ENCODE measurements at places on chromosomes 12 and 14.
A peak's percentile ranks its signal among the peaks of the same experiment; 100 is the strongest.

DNA sequence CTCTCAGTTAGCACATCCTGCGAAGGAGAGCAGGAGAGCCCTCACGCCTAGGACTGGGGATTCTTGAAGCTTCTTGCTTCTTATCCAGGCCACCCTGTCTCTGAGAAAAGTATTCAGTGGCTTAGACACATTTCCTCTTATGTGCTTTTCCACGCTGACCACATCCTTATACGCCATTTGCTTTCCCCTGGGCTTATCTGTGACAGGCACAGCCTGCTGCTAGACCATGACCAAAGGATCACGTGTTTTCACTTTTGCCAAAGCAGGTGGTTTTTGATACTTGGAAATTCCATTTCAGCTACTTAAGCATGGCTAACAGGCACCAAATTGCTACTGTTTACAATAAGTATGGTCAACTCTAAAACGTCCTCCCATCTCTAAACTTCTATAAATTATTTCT lies 587.4 kb downstream of the AACS start:
- DNase-seq: no peak

- DNase-seq: no peak
Measured at GRCh38 chr14:37268788-37269187, 71.1 kb downstream of the MIPOL1 start.

DNA sequence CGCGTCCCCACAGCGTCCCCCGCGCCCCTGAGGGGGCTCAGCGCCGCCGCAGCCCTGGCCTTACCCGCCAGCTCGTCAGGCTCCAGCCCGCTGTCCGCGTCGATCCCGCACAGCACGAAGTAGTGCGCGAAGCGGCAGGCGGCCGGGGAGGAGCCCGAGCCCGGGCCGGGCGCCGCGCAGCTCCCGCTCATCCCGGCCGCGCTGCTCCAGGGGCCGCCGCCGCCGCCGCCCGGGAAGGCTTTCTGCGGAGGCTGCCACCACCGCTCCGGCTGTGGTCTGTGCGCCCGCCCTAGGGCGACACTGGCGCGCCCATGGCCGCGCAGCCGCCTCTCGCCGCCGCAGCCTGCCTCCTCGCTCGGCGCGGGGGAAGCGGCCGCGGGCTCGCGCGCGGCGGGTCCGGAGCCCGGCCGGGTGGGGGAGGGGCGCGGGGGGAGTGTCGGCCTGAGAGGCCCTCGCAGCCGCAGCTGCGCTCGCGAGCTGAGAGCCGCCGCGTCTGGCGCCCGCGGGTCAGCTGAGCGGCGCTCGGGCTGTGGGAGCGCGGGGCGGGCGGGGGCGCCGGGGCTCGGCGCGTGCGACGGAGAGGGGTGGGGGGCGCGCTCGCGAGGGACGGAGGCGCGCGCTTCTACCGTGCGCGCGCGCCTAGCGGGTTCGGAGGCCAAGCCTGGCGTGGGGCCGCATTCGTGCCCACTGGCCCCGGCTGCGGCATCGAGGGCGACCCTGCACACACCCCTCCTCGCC lies at the start of gene DENND5B:
DENND5B (minus strand) TSS at position 495 of the 738 bp plus-strand sequence; CDS start at position 191, 304 bp downstream.
- peak; percentile 89 for DNase-seq

- no peak for DNase-seq
Measured at GRCh38 chr14:87628780-87629179, 364.2 kb downstream of the GALC start.

GRCh38 chr12:131279281-131279921 lies 325.7 kb downstream of the ADGRD1 start:
- no peak for DNase-seq

GRCh38 chr12:106417926-106418910 lies 60.7 kb downstream of the POLR3B start:
- no peak for DNase-seq

DNA sequence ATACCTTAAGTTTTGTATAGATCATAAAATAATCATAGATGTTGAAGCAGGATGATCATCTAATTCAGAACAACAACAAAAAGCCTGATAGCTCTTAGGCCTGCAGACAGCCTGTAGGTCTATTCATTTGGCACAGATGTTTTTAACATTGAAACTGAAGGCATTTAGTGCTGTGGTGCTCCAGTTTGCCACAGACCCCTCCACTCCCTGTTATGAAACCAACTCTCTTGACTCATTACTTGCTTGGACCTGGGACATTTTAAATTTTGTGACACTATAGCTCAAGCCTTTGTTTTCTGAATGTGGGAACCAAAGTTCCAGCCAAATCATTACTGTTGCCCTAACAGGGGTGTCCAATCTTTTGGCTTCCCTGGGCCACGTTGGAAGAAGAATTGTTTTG lies 9.1 kb downstream of the PRKCH start:
- DNase-seq: no peak

DNA sequence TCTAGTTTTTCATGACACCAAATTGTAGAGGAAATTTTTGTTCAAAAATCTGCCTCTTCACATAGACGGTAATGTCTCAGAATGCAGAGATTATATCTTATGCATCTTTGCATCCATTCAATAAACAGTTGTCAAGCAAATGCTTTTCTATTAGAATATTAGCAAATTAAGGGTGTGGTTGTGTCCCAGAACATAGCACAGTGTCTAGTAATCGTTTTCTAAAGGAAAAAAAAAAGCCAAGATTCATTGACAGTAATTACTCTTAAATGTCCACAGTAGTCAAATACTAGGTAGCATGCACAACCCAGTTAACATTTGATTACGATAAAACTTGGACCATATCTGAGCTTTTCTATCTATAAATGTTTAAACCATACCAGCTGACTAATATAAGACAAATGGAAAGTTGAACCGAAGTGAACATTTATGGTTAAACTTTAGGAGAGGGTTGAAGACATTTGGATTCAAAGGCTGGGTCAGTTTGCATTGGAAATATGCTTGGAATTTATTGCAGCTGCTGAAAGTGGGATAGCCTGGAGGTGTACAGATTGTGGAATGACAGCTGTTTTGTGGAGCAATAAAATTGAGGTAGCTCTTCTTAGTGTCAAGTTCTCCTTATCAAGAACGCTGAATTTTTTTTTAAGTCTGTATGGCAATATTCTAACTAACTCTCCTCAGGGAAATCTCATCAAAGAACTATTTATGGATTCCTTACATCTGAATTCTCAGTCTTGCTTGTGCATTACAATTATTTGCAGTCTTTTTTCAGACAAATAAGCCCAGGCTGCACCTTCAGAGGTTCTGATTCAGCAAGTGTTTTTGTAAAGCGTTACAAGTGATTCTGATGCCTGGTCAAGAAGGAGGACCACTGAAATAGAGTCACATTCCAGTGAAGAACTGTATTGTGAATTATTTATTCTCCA lies 66.7 kb upstream of the ATP2B1 start:
- no peak for DNase-seq

DNA sequence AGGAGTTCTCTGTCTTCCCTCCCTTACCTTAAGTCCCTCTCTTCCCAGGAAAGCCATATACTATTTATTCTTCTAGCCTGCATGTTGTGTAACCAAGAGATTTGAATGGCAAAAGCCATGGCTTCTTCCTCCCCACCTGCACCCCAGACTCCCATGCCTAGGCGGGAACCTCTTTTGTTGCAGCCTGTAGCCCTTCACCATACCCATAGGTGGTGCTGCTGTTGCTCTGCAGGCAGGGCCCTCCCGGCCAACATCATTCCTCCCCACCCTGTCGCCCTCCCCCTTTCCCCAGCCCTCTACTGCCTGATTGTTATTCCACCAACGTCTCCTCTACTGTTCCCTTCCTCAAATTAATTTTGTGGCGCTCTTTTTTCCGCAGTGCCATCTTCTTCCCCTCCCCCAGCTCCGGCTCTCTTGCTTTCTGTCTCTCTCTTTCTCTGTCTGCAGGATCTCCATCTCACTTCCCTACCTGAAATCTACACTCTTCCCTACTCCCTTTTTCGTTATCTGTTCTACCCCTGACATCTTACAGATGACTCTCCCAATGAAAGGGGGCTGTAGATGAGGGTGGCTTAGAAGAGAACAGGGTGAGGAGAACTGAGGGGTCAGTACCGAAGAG lies 13.8 kb downstream of the NGDN start:
- DNase-seq: no peak

DNA sequence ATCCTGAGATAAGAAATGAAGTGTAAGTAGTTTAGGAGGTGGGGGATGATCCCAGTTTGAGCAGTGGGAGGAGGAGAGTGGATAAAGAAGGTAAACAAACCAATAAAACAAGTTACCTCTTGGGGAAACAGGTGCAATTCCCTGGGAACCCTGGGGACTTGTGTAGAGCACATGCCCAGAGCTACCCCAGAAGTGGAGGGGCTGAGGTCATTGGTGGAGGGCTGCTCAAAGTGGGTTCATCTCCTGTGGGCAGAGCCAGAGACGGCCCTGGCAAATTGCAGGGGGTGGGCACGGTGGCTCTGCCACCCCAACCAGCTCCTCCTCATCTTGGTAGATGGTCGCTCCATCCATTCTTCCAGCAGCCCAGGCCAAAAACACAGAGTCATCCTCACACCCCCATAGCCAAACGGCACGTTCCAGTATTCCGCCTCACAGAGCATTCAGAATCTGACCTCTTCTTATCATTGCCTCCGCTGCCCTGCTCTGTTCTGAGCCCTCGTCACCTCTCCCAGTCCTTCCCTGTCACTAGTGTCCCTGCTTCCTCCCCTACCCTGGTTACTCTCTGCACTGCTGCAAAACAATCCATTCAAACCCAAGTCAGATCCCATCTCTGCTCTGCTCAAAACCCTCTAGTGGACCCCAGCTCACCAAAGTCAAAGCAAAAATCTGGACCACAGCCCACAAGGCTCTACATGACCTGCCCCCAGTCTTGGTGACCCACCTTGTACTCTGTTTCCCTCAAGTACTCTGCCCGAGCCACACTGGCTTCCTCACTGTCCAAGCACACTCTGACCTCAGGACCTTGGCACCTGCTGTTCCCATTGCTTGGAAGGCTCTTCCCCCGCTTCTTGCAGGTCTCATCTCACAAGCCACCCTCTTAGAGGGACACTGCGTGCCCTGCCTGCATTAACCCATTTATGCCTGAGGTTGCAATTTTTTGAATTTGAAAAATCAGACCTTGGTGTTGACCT lies 5.5 kb downstream of the CYP46A1 start:
- no peak for DNase-seq

GRCh38 chr12:15393995-15394394 lies 71.7 kb downstream of the PTPRO start:
- no peak for DNase-seq

DNA sequence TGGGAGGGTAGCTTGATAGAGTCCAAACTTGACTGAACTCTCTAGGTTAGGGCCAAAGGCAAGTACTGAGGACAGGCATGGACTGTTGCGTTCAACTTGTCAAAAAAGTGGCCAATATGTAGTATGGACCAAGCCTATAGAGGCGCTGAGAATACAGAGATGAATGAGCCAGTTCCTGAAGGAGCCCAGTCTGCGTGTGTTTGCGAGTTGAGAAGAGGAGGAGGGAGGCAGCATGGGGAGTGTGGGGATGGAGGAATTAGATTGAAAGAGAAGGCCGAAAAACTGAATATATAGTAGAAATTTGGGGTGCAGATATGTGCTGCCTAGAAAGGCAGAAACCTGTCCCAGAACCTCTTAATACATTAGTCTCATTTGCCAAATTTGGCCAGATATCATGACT lies 412.4 kb downstream of the PCNX1 start:
- no peak for DNase-seq

DNA sequence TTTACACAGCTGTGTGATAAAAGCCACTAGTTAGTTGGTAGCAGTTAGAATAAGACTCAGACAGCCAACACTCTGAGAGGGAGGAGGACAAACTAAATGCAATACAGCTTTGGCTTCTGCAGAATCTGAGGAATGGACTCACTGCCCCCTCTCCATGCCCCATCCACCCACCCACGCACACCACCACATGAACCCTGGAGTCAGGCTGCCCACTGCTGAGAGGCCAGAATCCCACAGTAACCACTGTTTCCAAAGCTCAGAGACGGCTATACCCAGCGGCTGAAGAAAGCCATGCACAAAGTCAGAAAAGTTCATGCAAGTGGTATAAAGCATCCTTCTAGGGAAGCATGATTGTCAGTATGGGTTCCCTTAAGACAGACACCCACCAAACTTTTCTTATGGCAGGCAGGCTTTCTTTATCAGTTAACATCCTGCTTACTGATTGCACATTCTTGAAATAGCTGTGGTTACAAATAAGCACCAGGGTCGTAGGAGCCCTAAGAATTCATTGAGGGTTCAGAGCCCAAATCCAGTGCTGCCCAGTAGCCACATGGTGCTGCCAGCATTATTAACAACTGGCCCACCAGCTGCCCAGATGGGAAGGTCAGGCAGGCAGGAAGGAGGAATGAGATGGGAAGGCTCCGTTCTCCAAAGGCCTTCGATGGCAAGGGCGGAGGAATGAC lies 61.5 kb downstream of the NT5DC3 start:
- DNase-seq: no peak

DNA sequence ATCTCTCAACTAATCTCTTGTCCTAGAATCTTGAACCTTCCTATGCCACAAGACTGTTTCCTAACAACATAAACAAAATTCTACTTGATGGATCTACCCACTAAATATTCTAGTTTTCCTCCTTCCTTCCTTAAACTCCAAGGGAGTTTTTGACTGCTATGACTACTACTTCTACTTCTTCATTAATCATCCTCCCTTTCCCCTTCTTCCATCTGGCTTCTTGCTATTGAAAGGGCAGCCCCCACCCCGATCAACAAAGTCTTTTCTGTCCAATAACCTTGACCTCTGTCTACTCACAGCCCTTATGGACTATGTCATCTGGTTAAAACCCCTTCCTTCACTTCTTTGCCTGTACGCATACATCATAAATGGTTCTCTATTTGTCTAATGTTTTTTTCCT lies 5.6 kb downstream of the LTA4H start:
- DNase-seq: peak; percentile 19

- no peak for DNase-seq
Measured at GRCh38 chr14:102591372-102591943, 991 bp upstream of the RCOR1 start.

Data from suppressor macrophage (primary cell).